Myocyte (in vitro differentiated cells): ENCODE measurements at places on chromosomes 7 and 10. TPM values are rescaled to one million over a fixed set of nuclear protein-coding genes. Genes with fewer than 3 reads are reported as not detected.

- DNase-seq = peak; percentile 94
Observed at GRCh38 chr10:93383562-93383981, 98.6 kb downstream of the MYOF start.

DNA sequence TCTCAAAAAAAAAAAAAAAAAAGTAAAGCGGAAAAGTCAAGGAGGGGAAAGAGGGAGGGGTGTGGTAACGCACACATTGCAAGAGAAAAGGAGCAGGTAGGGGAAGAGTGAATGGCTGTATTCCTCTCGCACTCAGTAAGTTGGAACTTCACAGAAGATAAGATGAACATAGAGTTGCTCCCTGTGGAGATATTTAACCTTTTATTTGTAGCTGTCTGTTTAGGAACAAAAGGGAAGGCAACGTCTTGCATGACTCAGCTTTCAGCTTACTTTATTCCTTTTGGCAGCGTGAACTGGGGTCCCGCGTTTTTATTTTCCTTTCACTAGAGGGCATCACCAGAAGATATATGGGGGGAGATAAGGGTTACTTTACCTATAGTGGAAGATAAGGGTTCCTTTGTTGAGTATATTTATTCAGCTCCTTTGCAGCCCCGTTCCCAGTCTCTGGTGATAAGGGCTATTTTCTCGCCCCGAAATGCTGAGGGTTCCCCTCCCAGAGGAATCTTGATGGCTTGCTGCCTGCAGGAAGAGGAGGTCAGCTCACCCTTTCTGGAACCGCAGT is 78.5 kb downstream of the APBB1IP start:
- DNase-seq = no peak

- no peak for DNase-seq
Observed at GRCh38 chr7:47785923-47786556, 162.2 kb downstream of the PKD1L1 start.

DNA sequence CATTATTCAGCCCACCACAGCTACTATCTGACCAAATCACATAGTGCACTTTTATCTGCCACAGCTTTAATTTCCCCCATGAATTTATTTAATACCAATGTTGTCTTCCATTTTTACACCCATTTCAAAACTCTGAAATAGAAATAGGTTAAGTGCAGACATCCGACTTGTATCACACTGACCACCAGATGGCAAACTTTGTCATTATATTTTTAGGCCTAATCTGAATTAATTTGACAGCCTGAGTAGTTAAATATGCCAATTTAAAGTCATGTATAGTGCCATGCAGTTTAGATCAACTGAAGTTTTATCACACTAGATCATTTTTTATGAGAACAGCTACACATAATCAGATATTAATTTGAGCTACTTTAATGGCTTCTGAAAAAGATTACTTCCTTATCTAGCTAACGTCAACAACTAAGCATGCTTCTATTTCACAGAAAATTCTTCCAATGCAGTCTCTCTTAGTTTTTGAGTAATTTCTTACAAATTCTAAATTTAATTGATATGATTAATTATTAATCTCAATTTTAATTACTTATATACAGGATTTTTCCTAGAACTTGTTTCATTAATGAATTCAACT is 566.4 kb downstream of the GFRA1 start:
- DNase-seq = peak; percentile 57

Gene CCDC7
- 9.4 and 17.4 TPM in 2 replicates for total RNA-seq

Gene NAT16
- total RNA-seq = not detected in 2 replicates

Gene TEX47
- not detected in 2 replicates for total RNA-seq

Gene SLC37A3
- 36.0 and 40.3 TPM in 2 replicates for total RNA-seq

Gene AGAP9
- 2.0 and 3.5 TPM in 2 replicates for total RNA-seq

DNA sequence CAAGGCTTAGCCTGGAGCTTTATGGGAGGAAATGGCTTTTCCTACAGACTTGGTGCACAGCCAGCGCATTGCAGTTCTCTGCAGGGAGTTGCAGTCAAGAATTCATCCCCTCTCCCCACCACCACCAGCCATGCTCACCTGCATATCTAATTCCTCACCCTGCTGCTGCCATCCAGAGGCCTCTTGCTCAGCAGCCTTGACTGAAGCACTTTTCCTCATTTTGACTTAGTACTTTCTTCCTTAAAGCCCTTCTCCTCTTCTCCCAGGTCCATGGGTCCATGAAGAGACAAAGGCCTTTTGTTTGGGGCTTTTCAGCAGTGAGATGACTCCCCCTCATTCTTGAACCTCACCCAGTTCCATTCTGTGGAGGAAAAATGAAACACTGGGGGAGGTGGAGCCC is 39.7 kb upstream of the GPR141 start:
- no peak for DNase-seq

Gene SFTPD
- total RNA-seq = not detected in 2 replicates

DNA sequence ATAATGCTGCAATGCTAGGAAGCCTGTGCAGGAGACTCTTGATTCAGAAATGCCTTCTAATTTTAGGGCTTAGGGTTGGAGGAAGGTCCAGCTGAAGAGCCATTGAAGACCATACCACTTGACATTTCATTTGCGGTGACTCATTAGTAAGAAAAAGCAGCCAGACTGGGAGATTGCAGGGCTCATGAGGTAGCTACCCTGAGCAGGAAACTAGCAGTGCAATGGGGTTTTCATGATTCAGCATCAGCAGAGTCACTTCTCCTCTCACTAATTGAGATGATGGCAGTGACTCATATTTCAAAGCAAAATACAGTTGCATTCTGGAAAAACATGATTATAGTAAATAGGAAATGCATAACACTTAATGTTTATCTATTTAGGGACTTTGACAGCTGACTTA is 434.1 kb downstream of the DNAJB9 start:
- DNase-seq = no peak

DNA sequence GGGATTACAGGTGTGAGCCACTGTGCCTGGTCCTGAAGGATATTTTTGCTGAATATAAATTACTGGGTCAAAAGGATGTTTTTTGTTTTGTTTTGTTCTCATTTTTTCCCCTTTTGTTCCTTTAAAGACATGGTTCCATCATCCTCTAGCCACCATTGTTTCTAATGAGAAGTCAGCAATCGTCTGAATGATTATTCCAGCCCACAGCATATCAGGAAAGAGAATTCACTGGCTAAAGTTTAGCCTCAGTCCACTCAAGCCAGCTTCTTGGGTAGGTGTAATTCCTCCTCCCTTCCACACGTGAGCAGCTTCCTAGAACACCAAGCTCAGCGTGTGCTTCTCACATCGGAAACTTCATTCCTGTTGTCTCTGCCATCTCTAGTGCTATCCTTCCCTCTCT is 112.8 kb upstream of the INSIG1 start:
- no peak for DNase-seq
